ENCODE measurements at places on chromosomes 1 and 21.

DNA sequence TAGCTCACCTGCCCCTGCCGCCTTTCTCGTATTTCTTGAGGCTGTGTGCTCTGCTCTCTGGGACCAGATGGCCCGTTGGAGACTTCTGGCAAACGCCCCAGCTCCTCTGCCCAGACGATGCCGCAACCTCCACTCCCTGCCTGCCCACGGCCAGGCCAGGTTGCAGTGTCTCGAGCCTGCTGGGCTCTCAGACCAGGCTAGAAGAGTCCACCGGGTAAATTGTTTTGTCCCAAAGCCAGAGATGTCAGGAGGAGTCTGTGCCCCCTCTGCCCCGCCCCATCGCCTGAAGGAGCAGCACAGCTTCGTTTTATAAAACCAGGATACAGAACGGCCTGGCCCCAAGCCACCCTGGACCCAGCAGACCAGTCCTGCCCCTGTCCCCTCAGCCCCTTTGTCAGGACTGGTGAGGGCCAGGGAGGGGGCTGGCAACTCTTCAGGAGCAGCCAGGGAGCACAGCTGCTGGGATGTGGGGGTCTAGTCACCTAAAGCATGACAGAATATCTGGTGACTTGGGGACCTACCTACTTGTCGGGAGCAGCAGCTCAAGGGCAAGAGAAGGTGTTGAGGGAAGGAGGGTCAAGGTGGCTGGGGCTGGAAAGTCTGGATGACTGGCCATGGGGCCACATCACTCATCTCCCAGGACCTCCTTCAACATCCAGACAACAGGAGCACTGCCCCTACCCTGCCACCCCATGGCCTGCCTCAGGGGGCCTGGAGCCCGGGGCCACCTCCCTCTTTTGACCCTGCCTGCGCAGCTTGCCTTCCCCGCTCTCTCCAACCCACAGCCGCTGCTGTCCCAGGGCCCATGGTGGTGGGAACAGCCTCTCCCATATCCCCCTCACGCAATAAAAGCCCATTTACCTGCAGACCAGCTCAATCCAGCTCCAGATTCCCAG lies 33.9 kb upstream of the LBR start:
- peak; percentile 42 for DNase-seq

DNA sequence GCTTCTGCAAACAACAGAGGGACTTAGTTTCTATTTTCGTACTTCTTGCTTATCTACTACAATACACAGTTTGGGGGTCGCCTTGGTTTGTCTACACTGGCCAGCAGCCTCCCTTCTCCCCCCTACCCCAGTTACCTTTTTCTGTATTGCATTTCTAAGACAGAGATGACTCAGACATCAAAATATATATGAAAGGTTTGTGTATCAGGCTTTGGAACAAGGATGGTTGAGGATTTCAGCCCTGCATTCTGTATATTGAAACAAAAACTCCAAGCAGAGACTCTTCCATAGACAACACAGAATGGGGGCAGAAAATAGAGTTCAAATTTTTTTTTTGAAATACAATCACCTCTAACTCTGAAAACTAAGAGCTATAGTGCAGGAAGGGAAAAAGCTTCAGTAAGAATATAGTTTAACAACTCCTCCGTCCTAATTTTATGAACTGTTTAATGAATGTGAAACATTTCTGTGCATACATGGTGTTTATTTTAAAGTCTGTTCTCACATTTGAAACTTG lies 1.9 kb downstream of the SAMD13 start:
- no peak for DNase-seq

GRCh38 chr1:12760256-12760795 lies 13.2 kb upstream of the PRAMEF12 start:
- no peak for DNase-seq

GRCh38 chr1:181062836-181063428 lies 25.6 kb upstream of the IER5 start:
- DNase-seq: peak; percentile 38

DNA sequence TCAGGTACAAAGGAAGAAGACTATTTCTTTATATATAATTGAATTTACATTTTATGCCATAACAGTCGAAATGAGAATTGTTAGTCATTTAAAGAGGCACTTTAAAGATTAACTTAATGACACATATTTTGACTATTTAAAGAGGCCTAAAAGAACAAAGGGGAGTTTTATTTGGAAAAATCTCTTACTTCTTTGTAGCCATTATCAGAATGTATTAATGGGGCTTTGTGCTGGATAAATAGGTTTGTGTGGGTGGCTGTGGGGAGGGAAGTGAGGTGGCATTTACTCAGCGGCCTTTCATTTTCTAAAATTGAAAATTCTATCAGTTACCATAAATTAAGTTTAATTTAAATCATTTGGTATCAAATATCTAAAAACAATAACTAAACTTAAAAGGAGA lies 462.2 kb upstream of the CXADR start:
- DNase-seq: no peak

GRCh38 chr1:219173434-219173757 lies 282 bp upstream of the LYPLAL1 start:
- DNase-seq: no peak

DNA sequence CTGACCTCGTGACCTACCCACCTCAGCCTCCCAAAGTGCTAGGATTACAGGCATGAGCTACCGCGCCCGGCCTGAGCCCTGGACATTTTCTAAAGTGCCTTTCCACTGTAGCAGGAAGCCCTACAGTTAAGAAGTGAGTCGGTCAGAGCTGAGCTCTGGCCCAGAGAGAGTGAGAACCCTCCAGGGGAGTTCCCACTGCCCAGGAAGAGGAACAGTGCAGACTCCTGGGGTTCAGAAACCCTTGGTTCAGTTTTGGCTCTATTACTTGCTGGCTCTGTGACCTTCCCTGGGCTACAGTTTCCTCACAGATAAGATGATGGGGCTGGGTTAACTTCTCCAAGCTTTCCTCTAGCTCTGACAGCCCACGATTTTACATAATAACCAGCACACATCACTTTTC lies 20.9 kb downstream of the SLC9A1 start:
- DNase-seq: no peak

DNA sequence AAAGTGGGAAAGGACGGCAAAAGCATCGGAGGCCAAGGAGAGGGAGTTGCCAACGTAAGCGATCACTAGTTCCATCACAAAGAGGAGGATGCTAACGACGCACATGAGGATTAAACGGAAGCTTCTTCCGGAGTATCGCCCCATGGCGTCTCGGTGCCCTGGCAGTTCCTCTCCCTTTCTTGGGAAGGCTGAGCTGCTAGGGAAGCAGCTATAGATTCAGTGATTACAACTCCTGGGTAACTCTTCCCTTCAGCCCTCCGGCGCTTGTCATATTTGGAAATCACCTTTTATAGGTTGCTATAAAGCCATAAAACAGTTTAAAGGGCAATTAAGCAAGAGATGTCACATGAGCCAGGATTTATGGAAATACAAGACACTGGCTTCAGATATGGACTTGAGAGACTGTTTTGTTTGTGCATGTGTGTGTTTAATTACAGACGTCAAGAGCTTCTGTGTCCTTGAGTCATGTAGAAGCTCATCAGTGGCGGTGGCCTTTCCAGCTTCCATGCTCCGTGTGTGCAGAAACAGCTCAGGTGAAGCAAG lies 30.6 kb upstream of the SLC30A10 start:
- DNase-seq: peak; percentile 66

GRCh38 chr1:26839339-26839722 lies 12.8 kb downstream of the ZDHHC18 start:
- no peak for DNase-seq

GRCh38 chr1:93358293-93358692 lies 12.6 kb downstream of the DR1 start:
- DNase-seq: no peak

- DNase-seq: no peak
These were observed 53.2 kb downstream of the PTPRU start for GRCh38 chr1:29289493-29289892.

GRCh38 chr1:83998498-83999315 lies at the start of gene TTLL7:
Gene TTLL7 (minus strand): TSS chr1:83999132. CDS start chr1:83952211, 46,921 bp downstream.
- DNase-seq: peak; percentile 80

DNA sequence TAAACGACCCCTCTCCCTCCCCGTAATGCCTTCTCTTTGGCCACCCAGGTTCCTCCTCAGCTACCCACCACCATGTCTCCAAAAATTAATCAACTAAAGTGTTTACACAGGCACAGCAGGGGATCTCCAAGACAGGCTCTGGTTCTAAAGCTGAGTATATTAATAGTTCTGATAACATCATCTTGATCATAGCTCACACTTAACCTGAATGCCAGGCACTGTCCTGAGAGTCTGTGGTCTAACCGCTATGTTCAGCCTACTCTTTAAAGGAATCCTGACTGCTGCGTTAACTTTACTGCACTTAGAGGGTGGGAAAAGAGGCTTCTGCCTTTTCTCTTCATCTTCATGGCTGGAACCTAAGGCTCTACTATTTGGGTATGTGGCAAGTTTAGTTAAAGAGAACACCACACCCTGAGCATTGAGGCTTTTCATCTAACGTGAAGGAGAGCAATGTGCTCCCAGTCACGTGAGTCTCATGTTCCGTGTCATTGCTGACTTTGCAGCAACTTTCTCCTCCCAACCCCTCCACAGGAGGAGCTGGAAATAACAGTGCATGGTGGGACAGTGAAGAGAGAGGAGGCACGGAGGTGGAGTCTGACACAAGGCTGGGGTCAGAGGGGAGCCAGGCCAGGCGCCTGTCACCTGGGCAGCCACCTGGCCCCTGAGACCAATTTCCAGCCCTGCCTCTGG lies 86.4 kb downstream of the FAM78B start:
- no peak for DNase-seq

DNA sequence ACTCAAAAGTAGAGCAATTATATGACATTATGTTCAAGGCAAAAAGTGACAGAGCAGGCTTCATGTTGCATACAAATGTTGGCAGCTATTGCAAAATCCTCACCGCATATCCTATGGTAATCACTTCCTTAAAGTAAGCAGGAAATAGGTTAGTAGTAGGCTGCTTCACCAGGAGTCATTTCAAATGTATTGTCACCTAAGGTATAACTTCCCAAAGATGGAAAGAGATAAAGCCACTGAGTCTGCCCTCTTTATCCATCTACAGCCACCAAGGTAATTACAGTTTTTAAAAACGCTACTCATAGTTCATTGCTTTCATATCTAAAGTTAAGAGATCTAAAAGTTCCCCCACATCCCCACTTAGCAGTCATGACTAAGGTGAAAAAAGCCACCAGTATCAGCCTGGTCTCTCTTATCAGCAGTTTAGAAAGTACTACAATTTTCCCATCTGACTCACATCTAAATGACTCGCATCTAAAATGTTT lies 31.6 kb upstream of the UBE2U start:
- DNase-seq: no peak

DNA sequence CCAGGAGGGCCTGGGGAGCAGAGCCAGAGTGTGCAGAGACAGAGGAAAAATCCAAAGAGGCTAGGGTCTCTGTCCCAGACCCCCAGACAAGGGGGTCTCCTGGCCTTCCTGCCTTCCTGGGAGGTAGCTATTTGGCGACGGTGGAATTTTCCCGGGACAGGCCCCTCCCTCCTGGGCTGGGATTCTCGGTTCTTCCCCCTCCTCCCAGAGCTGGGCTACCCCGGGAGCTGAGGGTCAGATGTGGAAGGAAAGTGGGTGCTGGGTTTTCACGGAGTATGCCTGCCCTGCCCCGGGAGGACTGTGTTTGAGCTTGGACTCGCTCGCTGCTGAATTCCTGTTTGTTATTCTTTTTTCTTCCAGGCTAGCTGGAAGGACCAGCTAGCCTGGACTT lies 759 bp downstream of the AMPD2 start:
- no peak for DNase-seq

DNA sequence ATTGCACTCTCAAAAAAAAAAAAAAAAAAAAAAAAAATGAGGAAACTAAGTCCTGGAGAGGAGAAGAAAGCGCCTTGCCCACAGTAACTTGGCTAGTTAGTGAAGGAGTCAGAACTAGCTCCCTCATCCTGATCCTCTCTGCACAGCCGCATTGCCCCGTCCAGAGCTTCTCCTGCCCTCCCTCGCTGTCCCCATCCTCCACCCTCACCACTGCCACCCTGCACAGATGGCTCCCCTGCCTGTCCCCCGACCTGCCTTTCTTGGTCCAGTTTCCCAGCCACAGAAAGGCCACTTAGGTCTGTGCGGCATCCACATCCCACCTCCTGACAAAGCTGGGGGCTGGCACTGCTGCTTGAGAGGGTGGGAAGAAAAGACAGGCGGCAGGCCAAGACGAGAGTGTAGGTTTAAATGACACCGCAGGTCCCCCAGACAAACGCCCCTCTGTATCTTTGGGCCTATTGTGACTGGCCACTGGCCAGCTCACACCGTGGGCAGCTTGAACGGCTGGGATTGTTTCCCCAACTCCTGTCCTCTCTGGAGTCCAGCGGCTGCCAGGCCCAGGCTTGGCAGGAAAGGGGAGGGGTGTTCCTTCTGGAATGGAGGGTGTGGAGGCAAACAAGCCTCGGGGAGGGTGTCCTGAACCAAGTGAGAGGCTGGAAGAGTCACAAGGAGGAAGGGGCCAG lies 20.2 kb downstream of the NCMAP start:
- DNase-seq: no peak

- no peak for DNase-seq
These were observed 112.1 kb upstream of the C1orf87 start for GRCh38 chr1:60185684-60186083.

- DNase-seq: no peak
These were observed 135.7 kb upstream of the KRTAP19-8 start for GRCh38 chr21:31173881-31174555.

- DNase-seq: no peak
These were observed 45.5 kb downstream of the TRABD2B start for GRCh38 chr1:47951545-47952235.

DNA sequence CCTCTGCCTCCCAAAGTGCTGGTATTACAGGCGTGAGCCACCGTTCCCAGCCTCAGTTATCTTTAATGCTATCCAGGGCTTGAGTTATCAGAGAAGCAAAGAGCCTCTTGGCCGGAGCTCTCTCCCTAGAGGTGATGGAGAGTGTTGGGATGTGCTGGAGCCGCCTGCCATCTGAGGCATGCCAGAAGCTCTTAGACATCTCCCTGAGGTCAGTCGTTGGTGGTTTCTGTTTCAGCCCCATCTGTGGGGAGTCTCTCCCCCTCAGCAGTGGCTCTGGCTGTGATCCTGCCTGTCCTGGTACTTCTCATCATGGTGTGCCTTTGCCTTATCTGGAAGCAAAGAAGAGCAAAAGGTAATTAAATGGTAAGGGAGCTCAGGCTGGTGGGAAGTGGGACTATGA lies 11.6 kb upstream of the ZNF691 start:
- no peak for DNase-seq

DNA sequence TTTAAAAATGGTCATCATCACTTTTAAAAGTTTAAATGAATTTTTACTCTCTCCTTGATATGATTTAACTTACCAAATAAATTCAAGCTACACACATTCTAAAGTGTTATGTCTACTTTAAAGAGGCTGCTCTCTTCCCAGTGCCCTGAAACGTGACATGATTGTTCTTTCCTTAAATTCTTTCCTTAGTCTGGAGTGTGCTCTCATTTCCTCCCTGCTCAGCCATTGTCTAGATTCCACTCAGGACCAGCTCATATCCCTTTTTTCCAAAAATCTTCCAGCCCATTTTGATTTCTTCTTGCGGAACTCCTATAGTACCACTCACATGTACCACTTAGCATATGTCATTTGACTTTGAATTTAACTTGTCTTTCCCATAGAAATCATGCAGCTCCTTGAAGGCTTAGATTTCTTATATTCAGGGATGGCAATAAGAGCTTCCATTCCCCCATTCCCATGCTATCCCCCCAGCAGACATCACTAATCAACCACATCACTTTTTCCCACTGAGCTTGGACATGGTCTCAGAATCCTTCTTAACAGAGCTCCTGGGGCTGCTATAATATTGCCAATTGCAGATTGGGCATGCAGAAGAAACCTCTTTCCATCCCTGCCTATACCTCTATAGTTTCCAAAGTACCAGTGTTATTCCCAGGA lies 54.7 kb upstream of the ITPKB start:
- DNase-seq: no peak

GRCh38 chr21:33731447-33731846 lies 89.1 kb downstream of the ITSN1 start:
- no peak for DNase-seq

Data from Peyer's patch (tissue), 4 donors.